Amniotic epithelial cell (primary cell): ENCODE measurements at places on chromosomes 16 and 17.
A peak's percentile ranks its signal among the peaks of the same experiment; 100 is the strongest.

DNA sequence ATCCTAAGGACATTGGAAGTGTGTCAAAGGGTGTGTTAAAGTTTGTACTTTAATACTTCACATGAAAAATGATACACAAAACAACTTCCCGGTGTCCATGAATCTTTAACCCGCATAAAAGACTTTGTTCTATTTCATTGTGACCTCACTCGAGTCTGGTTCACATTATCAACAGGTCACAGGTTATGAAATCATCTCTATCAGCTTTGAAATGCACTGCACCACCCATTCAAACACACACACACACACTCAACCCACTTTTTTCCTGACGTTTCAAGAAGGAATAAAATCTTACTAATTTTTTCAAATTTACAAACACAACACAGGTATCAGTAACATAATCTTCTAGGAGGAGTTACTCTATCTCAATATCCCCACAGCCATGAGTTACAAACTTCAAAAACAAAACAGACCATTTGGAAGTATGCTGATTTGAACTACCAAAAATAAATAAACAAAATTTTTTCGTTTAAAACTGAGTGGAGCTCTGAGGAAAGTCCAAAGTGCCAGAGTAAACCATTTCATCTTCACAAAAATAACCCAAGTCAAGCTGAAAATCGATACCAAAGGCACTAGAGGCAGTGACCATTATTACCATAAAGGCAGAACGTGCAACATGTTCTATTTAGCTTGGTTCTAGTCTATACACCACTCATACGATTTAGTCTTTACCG is 2.7 kb downstream of the ACOX1 start:
- DNase-seq, result peak; percentile 41

GRCh38 chr17:70539132-70539924 is 370.0 kb downstream of the KCNJ2 start:
- peak; percentile 3 for DNase-seq

- DNase-seq, result no peak
Observed at GRCh38 chr16:88287219-88287618, 95.5 kb upstream of the ZNF469 start.

GRCh38 chr17:2688351-2689342 is 22.9 kb downstream of the CLUH start:
- no peak for DNase-seq

DNA sequence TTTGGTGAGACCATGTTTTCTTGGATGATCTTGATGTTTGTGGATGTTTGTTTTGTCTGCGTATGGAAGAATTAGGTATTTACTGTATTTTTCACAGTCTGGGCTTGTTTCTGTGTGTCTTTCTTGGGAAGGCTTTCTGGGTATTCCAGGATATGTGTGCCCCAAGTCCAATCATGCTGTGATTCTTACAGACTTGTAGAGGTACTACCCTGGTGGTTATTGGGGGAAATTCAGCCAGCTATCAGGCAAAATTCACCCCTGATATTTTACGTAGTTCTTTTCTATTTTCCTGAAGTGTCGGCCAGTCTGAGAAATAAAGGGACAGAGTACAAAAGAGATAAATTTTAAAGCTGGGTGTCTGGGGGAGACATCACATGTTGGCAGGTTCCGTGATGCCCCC is 33.4 kb upstream of the ARL4D start:
- DNase-seq, result no peak

GRCh38 chr16:57648581-57649442 is 19.3 kb upstream of the ADGRG3 start:
- DNase-seq, result peak; percentile 69

GRCh38 chr17:17498606-17499301 is 2.6 kb upstream of the RASD1 start:
- DNase-seq, result no peak

- no peak for DNase-seq
Observed at GRCh38 chr17:66604376-66604775, 230.5 kb upstream of the CACNG5 start.

DNA sequence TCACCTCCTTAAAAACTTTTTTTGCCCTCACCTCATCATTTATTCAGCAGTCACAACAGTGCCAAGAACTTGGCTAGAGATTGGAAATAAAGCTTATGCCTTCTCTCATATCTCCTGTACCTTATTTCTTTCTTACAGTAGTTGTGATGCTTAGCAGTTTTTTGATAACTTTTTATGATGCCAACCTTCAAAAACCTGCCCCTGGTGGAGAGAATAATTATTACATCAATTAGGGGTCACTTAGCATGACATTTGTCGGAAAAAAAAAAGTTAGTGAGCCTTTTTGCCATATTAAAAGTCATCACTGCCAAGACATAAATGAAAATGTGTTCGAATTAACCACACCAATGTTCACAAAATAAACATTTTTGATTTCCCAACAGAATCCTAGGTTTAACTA is 296.6 kb downstream of the WWOX start:
- no peak for DNase-seq

DNA sequence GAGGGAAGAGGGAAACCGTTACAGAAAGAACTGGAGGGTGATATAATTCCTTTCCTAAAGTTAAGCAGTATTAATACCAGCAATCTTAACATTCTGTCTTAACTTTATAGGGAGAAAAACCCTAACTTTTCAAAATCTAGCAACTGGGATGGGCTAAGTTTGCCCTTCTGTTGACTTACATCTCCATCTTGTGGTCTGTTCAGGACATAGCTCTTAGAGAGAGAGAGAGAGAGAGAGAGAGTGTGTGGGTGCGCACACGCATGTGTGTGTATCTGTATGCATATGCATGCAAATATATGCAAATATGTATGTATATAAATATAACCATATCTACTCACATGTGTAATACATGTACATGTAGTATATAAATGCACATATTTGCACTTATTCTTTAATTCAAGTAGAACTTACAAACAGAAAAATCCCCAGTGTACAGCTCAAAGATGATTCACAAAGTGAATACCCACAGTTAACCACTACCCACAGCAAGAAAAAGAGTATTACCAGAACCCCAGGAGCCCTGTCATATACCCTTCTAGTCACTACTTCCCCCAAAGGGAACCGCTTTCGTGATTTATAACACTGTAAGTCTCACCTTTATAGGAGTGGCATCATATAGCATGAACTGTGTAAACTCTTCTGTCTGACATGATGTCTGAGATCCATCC is 46.5 kb downstream of the STX8 start:
- peak; percentile 47 for DNase-seq

DNA sequence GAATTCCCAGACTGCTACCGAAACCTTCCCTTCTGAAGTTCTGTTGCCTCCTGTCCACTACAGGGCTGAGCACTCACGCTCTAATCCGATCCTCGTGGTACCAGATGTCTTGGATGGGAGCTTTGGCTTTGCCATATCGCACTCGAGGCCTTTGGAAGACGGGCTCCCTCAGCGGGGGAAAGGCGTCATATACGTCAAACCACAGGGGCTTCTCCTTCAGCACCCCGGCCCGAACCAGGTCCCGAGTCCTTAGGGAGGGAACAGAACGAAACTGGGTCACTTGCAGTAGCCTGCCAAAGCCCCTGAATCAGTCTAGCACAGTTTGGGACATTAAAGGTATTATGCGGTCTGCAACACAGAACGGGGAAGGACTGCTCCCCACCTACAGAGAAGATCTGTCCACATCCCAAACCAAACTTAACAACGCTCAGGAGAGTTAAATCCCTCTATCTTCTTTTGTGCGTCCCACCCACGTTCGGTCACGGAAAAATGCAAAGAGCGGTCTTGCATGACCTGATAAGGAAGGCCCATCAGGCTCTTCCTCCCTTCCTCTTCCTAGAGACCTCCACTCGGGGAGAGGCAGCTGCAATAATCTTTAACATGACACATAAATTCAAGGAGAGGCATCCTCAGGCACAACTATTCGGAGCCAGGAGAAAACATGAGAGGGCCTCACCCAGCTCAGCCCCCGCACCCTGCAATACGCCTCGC is 526 bp downstream of the MRPS23 start:
- no peak for DNase-seq

DNA sequence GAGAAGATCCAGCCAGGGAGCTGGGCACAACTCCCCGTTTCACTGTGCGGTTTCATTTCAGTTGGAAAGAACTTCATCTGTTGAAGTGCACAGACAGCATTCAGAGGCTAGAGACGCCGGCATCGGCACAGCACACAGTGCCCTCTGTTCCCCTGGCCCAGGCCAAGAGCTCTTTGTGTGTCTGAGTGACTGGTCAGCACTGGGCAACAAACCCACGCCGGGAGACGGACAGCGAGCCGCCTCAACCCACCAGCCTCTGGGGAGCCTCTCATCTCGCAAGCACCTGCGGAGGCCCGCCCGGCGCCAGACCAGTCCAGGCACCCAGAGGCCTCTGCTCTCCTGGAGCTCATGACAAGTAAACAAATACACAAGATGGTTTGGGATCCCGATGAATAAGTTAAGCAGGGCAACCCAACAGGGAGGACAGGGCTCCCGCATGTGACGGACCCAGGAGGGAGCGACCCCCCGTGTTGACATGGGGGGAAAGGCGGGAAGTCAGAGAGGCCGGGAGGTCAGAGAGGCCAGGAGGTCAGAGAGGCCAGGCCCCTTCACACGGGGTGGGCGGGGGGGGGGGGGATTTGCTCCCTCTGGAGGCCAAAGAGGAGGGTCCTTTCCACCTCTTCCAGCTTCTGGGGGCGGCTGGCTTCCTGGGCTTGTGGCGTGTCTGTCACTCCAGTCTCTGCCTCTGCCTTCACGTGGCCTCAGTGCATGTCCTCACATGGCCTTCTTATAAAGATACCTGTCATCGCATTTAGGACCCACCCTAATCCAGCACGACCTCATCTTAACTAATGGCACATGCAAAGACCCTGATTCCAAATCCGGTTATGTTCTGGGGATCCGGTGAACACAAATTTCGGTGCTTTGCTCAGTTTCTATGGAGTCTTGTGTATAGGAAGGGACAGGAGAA is 25.8 kb upstream of the KLHDC4 start:
- DNase-seq, result no peak

- no peak for DNase-seq
Observed at GRCh38 chr17:17732444-17732843, 51.2 kb downstream of the RAI1 start.

GRCh38 chr17:16908273-16908672 is 63.6 kb downstream of the TNFRSF13B start:
- no peak for DNase-seq
